CD14-positive monocyte (primary cell): ENCODE measurements at places on chromosomes 4 and X.

- H3K27ac ChIP-seq: no peak overlapping the region
- H3K36me3 ChIP-seq: no peaks in the 10 kb centered on the region
- H3K27me3 ChIP-seq: no peaks in the 10 kb centered on the region
- DNase-seq: no peak
Measured at GRCh38 chr4:28926156-28926555, 1794.0 kb upstream of the PCDH7 start.

GRCh38 chr4:189081826-189082225 lies 858.8 kb upstream of the FRG1 start:
- H3K27me3 ChIP-seq: no peaks in the 10 kb centered on the region
- no peaks in the 10 kb centered on the region for H3K36me3 ChIP-seq
- no peak for DNase-seq
- H3K27ac ChIP-seq: no peak overlapping the region

DNA sequence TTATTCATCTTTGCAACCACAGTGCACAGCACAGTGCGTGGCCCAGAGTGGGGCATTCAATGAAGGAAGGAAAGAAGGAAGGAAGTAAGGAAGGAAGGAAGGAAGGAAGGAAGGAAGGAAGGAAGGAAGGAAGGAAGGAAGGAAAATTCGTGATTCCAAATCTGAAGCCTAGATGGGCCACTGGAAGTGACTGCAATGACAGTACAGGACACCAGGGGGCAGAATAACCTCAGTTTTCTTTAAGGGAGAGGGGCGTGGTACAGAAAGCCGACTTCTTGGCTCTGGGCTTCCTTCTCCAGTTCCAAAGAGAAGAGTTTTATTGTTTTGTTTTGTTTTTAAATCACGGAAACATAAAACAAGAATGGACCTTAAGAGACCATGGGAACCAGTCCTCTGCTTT lies 47.8 kb downstream of the APLN start:
- H3K4me1 ChIP-seq: peaks cover 12% of the 10 kb centered on the region
- DNase-seq: peak; percentile 61
- H3K27ac ChIP-seq: no peak overlapping the region
- no peaks in the 10 kb centered on the region for H3K27me3 ChIP-seq

GRCh38 chr4:124790471-124790870 lies 77.9 kb upstream of the ANKRD50 start:
- no peaks in the 10 kb centered on the region for H3K4me1 ChIP-seq
- no peak for DNase-seq
- H3K27ac ChIP-seq: no peak overlapping the region
- H3K4me3 ChIP-seq: no peak overlapping the region

- H3K36me3 ChIP-seq: no peaks in the 10 kb centered on the region
- H3K4me1 ChIP-seq: no peaks in the 10 kb centered on the region
- no peak overlapping the region for H3K4me3 ChIP-seq
- DNase-seq: no peak
Measured at GRCh38 chr4:152176627-152177214, 359.2 kb downstream of the FBXW7 start.

- no peak overlapping the region for H3K4me3 ChIP-seq
- no peaks in the 10 kb centered on the region for H3K27me3 ChIP-seq
- no peak overlapping the region for H3K27ac ChIP-seq
- no peaks in the 10 kb centered on the region for H3K4me1 ChIP-seq
- DNase-seq: no peak
Measured at GRCh38 chr4:104596189-104596588, 101.5 kb upstream of the CXXC4 start.

- no peak for DNase-seq
- H3K27ac ChIP-seq: peak overlapping the region; percentile 93
Measured at GRCh38 chr4:176320976-176321361, 1.2 kb downstream of the SPCS3 start.

DNA sequence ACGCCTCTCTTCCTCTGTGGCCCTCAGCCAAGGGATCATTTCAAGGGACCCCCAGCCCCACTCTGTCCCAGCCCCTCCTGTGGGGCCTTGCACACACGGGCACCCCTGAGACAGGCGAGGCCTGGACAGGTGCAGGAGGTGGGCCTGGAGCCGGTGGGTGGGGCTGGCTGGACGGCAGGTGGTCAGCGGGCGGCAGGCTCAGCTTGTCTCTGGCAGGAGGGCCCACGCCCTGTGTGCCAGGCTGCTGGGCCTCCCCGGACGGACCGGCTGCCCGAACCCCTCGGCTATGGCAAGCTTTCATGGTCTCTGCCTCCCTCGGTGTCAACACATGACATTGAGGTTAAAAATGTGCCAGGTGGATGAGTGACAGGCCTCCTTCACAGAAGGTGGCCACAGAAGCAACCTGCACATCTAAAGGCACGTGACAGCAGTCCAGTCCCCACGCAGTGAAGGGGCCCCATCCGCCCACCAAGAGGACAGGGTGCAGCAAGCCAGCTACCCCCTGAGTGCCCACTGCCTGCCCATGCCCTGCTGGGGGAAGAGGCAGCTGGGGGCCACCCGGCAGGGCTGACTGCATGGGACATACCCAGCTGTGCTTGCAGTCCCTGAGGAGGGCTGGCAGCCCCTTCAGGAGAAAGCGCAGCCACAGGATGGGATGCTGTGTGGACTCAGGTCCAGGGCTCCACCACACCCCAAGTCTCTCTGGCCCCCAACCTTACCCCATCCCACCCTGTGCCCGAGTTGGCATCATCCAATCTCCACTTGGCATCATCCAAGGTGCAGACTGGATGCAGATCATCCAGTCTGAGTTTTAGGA lies 109.3 kb downstream of the FAM53A start:
- H3K27ac ChIP-seq: no peak overlapping the region
- no peak overlapping the region for H3K4me3 ChIP-seq
- no peaks in the 10 kb centered on the region for H3K36me3 ChIP-seq
- peaks cover 5% of the 10 kb centered on the region for H3K4me1 ChIP-seq
- no peak for DNase-seq
- H3K27me3 ChIP-seq: no peaks in the 10 kb centered on the region

DNA sequence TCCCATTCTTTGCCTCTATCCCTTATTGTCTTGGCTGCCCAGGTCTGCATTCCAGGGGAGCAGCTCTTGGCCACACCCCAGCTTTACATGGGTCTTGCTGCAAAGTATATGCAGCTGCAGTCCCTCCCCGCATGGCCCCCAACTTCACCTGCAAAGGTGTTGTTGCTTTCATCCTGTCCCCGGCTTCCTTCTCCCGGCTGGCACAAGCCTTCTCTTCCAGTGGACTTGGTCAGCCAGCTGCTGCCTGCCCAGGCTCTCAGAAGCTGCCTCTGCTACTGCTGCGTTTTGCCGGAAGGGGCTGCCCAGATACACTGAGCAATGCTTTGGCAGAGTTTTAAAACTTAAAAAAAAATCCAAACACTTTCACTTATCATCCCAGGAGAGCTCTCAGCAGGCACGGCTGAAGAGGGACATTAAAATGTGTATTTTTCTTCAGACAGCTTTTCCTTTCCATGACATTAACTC lies 121.2 kb upstream of the PDLIM3 start:
- no peak for DNase-seq
- H3K27me3 ChIP-seq: no peaks in the 10 kb centered on the region
- no peaks in the 10 kb centered on the region for H3K4me1 ChIP-seq
- H3K36me3 ChIP-seq: no peaks in the 10 kb centered on the region

GRCh38 chr4:146488495-146489174 lies 33.1 kb downstream of the SLC10A7 start:
- H3K27me3 ChIP-seq: no peaks in the 10 kb centered on the region
- no peaks in the 10 kb centered on the region for H3K4me1 ChIP-seq
- H3K4me3 ChIP-seq: no peak overlapping the region
- DNase-seq: no peak
- H3K27ac ChIP-seq: no peak overlapping the region
- no peaks in the 10 kb centered on the region for H3K36me3 ChIP-seq
